ENCODE measurements at places on chromosomes 16 and 17. TPM values are rescaled to one million over a fixed set of nuclear protein-coding genes. Genes with fewer than 3 reads are reported as not detected.

Gene ZFHX3
- total RNA-seq = 14.9 TPM

Gene TMEM114
- not detected for total RNA-seq

Gene EVI2B
- 2.0 TPM for total RNA-seq

Gene SYCE1L
- 3.7 TPM for total RNA-seq

Gene SDF2
- total RNA-seq = 37.0 TPM

Gene SHISA6
- total RNA-seq = 0.72 TPM

Gene CRYM
- total RNA-seq = 1.5 TPM

Gene CA7
- not detected for total RNA-seq

Gene CASKIN2
- 17.9 TPM for total RNA-seq

Gene PSMD7
- total RNA-seq = 108 TPM

Gene SOST
- not detected for total RNA-seq

Gene SLC13A2
- total RNA-seq = 13.1 TPM

Gene GAST
- total RNA-seq = not detected

Gene CACNG5
- not detected for total RNA-seq

- DNase-seq = no peak
These were observed 313.3 kb upstream of the HSBP1 start for GRCh38 chr16:83494459-83494858.

GRCh38 chr17:56774650-56775049 is 59.1 kb downstream of the C17orf67 start:
- DNase-seq = no peak

DNA sequence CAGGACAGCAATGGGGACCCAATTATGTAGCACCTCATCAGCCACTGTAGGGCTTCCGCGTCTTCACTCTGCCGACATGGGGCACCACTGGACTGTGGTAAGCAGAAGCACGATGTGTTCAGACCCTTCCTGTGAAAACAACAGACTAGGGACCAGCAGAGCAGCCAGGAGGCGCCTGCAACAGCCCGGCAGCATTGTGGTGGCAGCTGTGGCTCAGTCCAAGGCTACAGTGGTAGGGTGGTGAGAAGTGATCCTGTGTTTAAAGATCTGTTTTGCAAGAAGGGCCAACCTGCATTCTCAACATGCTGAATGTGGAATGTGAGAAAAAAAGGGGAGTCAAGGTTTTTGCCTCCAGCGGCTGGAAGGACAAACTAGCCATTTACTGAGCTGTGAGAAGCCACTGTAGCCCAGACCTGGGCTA is 80.8 kb downstream of the GAS7 start:
- no peak for DNase-seq

- DNase-seq = no peak
These were observed 16.6 kb upstream of the DBNDD1 start for GRCh38 chr16:90035902-90036301.

- DNase-seq = no peak
These were observed 94.1 kb upstream of the SIAH1 start for GRCh38 chr16:48479329-48479728.

DNA sequence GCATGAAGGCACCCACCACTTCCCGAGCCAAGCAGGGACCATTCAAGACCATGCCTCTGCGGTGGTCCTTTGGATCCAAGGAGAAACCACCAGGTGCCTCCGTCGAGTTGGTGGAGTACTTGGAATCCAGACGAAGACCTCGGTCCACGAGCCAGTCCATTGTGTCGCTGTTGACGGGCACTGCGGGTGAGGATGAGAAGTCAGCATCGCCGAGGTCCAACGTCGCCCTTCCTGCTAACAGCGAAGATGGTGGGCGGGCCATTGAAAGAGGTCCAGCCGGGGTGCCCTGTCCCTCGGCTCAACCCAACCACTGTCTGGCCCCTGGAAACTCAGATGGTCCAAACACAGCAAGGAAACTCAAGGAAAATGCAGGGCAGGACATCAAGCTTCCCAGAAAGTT is 63.4 kb downstream of the DHRS7C start:
- no peak for DNase-seq

- no peak for DNase-seq
These were observed 2.7 kb downstream of the C1QTNF1 start for GRCh38 chr17:79026376-79027273.

- DNase-seq = no peak
These were observed 18.4 kb downstream of the CFAP20 start for GRCh38 chr16:58110571-58111301.

DNA sequence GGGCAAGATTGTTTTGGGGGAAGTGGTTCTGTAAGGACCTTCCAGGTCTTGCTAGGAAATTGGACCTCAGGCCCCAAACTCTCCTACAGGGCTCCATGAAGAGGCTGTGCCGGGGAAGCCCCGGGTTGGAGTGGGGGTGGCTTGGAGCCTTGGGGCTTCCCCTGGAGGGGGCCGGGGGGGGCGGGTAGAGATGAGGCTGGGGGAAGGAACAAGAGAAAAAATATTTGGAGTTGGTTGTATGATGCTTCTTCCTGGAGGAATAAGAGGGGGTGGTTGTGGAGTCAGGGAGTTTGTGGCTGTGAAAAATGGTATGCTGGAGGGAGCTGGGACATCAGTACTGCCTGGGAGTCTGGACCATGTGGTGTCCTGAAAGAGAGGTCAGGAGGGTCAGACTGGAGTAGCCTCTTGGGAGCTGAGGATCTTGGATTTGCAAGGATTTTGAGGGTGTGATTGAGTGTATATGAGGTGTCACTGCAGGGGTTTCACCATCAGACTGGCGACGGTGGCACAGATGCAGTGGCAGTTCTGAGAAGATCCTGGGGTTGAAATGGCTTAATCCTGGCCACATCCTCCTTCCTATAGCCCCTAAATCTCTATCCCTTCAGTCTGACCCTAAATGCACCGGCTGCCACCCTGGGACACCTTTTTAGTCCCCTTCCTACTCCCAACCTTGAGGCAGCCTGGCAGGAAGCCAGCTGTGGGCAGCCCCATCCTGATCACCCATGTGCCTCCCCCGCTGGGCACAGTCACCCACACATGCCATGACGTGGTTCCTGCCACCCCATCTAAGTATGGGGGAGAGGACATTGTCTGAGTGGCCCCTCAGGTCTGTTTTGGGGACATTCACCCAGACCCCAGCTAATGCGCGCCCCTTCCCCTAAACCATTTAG is 10.9 kb downstream of the RARA start:
- DNase-seq = peak; percentile 95

GRCh38 chr16:54286366-54287130 is at the start of gene IRX3:
Gene IRX3, minus strand, starts transcription at chr16:54286787. Its CDS starts 737 bp downstream, at chr16:54286050.
- peak; percentile 97 for DNase-seq

DNA sequence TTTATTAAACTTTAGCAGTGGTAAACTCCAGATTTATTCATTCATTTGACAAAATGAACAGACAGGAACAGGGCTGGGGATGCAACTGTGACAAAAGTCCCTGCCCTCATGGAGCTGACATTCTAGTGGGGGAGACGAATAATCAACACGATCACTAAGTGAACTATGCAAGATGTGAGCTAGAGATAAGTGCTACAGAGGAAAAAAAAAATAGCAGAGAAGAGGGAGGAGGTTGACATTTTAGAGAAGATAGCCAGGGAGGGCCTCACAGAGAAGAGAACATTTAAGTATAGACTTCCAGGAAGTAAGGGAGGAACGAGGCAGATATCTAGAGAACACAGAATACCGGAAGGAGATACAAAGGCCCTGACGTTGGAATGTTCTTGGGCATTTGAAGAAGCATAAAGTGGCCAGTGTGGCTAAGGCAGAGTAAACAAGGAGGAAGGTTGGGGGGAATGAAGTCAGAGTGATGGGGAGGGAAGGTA is 17.9 kb upstream of the AP1G1 start:
- no peak for DNase-seq

- DNase-seq = no peak
These were observed 7.9 kb downstream of the HERPUD1 start for GRCh38 chr16:56939801-56940200.

DNA sequence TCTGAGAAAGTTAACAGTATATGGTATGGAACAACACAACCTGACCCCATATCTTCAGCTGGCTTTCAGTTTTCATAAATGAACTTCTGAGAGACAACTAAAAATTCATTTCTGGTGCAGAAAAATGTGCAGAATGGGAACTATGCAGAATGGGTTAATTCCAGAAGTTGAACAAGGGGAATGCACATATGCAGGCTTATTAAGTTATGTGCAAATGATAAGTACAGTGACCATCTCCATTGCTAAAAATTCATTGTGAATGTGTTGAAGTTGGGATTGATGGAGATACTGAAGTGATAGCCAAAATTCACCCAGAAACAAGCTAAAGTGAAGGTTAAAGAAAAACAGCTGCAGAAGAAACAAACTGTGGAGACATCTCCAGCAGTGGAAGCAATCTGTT is 315.8 kb downstream of the CA10 start:
- DNase-seq = no peak

- DNase-seq = peak; percentile 96
These were observed 11.0 kb downstream of the CHMP6 start for GRCh38 chr17:81002409-81003361.

DNA sequence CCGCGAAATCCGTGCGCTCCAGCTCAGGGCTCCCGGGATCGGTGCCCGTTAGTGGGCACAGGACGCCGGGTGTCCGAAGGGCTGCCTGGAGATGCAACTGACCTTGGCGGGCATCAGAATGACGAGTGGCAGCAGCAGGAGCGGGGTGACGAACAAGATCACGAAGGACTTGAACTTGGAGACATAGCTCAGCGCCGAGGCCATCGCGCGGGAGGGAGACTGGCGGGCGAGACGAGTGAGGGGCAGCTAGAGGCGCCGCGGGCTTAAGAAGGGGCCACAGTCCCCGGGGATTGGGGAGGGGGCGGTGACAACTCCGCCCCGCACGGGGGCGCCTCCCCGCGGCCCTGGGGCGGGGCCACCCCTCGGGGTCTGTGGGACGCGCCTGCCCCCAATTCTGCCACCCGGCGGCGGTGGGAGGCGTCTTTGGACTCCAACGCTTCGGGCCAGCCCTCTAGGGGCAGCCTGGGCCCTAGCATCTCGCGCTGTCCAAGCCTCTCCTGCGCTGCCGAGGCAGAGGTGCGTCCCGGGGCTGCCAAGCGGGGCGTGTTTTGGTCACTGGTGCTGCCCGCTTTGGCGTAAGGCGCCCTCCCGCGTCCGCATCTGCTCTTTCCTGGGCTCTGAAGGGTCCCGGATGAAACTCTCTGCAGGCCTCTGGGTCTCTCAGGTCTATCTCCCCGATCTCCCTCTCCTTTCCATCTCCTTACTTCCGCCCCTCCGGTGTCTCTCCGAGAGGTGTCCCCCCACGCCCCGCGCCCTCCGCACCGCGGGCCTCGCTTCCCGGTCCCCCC is at the start of gene SLC13A5:
TSS of gene SLC13A5 (minus strand) at position 240 of the 788 bp plus-strand sequence. CDS start at position 204, 36 bp downstream.
- no peak for DNase-seq

- DNase-seq = no peak
These were observed 5.5 kb downstream of the PCGF2 start for GRCh38 chr17:38742411-38743308.

DNA sequence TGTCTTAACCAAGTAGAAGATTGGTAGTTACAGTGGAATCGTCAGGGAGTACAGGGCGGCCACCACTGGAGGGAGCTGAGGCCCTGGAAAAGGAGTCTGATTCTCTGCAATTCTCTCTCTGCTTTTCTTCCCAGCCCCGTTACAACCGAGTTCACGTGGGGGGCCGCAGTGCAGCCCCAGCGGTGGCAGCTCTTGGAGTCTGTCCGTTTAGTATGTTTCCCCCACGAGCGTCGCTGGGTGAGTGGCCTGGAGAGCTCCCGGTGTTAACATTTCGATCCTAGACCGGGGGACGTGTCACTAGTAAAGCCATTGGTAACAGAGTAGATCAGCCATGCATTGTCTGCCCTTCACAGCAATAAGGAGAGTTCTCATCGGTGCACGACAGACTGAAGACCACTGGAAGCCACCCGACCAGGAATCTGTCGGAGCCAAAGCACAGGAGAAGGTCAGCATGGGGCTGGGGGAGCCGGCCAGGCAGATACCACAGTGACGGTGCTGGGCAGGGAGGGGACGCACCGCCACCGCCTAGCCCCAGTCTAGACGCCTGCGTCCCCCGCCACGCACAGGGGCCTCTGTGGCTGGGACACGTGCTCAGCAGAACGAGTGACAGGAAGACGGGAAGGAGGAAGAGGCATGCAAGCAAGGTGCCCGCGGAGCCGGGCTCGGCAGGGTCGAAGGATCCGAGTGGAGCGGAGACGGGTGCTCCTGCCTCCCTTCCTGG is 15.7 kb downstream of the SLC16A3 start:
- no peak for DNase-seq

DNA sequence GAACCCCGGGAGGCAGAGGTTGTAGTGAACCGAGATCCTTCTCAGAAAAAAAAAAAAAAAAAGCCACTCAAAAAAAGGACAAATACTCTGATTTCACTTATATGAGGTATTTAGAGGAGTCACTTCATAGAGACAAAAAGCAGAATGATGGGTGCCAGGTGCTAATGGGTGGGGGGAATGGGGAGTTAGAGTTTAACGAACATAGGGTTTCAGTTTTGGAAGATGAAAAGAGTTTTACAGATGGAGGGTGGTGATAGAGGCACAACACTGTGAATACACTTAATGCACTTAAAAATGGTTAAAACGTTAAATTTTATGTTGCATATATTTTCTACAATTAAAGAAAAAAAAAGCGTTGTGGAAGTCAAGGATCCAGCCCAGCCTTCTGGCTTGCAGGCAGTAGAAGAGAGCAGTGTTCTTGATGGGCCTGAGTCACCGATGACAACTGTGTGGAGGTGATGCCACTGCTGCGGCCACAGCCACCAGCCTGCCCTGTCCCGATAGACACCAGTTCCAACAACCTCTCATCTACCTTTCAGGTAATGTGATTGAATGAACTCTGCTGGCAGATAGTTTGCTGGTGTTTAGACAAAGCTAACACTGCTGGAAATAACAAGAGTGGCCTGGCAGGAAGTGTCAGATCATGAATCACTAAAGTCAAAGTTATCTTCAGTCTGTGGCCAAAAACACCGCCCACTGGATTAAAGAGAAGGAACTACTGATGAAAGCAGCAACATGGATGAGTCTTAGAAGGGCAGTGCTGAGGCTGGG is 49.9 kb upstream of the COX10 start:
- no peak for DNase-seq

DNA sequence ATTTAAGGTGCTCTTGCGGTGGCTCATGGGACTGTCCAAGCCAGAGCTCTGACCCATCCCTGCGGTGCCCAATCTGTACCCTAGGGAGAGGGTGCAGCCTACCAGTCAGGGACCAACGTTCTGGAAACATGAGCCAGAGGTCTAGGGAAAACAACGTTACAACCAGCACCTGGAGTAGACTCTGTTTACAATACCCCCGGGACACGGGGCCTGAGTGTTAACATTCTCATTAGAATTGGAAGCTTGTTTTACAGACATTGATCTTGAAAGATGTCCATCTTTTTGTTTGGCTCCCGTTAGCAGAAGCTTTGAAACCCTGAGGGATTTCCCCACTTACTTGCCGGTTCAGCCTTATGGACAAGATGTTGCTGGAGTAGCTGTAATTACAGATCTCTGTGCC is 6.9 kb downstream of the WIPI1 start:
- no peak for DNase-seq

DNA sequence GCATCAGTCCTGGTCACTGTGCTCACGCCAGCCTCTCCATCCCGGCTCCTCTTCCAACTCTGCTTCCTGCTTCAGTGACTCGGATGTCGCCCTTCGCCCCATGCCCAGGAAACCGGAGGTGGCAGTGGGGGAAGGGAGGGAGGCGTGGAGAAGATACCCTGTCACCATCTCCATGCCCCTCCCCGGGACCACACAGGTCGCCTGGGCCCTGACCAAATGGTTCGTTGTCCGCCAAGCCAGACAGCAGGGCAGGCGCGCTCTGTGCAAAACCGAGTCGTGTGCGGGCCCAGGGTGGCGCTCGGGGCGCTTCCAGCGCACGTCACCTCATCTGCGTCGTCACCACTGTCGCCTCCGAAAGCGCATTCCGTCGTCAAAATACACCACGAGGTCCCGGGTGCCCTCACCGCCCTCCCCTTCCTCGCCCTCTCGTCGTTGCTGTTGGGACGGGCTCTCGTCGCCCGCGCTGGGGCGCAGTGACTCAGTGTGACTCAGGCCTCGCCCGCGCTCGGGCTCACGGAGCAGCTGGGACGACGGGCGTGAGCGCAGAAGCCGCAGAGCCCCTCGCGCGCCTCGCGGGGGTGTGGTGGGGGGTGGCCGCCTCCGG is 39.2 kb downstream of the ZNF778 start:
- peak; percentile 91 for DNase-seq
